HuH-7.5 (cell line): ENCODE measurements at places on chromosomes 6 and 20.
A peak's percentile ranks its signal among the peaks of the same experiment; 100 is the strongest.

GRCh38 chr6:15247500-15248450 is 1.9 kb downstream of the JARID2 start:
- peak; percentile 58 for DNase-seq

GRCh38 chr20:45924391-45925261 is 9.9 kb upstream of the PCIF1 start:
- no peak for DNase-seq

- DNase-seq = peak; percentile 20
These were observed 1.4 kb upstream of the TSPYL4 start for GRCh38 chr6:116255246-116255800.

- no peak for DNase-seq
These were observed 1.7 kb upstream of the MLIP start for GRCh38 chr6:54109586-54109985.

- no peak for DNase-seq
These were observed 11.6 kb upstream of the KCNG1 start for GRCh38 chr20:51034476-51034875.

GRCh38 chr6:33812669-33813068 is 8.9 kb upstream of the MLN start:
- DNase-seq = peak; percentile 61

DNA sequence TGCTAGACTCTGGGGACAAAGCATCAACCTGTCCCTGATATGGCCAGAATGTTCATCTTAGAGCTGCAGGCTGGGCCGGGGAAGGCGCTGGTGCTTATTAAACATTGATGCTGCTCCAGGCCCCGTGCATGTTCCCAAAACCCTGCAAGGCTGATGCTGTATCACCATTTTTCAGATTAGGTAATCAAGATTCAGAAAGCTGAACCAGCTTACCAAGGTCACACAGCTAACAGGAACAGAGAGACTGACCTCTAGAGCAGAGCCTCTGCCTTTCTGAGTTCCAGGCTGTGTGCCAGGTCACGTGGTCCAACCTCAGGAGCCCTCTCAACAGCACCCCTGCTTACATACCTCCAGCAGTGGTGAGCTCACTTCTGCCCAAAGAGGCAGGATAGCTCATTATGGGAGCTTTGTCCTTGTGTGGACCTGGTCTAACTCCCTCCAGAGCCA is 16.1 kb upstream of the VSTM2L start:
- no peak for DNase-seq

DNA sequence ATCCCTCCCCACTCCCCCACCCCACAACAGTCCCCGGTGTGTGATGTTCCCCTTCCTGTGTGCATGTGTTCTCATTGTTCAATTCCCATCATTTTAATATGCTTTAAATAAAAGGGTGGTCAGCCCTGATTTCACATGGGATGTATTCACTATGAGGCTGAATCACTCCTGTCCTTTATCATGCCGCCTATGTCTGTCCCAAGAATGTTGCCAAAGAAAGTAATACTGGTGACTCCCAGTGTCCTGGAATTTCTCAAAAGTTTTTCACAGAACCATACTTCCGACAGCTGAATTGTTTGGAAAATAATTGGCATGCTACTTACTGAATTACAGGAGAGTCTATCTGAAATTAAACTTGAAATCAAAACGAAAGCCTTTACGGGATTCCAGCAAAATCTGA is 217.7 kb downstream of the HAO1 start:
- no peak for DNase-seq

DNA sequence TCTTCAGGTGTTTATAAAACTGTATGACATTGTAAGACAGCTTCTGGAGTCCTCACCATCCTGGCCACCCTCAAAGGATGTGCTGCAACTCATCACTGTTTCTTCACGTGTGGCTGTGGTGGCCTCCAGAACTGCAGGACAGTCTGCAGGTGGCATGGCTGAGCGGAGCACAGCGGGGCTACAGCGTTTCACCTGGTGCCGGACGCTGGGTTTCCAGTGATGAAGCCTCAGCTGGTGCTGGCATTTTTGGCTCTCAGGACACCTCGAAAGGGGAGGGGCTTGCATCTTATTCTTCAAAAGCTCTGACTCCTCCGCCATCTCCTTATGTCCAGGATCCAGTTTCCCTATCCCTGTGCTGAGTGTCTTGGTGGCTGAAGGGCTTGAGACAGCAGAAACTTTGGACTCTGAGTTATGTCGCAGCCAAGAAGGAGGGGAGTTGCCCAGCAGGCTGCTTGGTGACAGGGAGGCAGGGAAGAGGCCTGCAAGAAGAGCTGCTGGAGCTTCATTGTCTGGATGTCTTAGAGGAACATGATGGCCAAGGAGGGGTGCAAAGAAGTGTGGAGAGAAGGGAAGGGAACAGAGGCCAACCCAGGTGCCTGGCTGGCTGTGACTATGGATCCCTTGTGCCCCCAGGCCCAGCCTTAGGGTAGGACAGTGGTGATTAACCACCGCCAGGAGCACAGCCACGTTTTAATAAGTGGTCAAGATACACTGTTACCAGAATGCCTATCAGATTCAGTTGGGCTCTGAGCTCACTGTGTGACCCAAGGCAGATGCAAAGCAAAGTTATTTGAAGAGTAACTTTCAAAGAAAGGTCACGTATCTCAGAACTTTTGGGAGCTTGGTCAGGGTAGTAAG is 58.7 kb downstream of the GTF2H5 start:
- DNase-seq = no peak

DNA sequence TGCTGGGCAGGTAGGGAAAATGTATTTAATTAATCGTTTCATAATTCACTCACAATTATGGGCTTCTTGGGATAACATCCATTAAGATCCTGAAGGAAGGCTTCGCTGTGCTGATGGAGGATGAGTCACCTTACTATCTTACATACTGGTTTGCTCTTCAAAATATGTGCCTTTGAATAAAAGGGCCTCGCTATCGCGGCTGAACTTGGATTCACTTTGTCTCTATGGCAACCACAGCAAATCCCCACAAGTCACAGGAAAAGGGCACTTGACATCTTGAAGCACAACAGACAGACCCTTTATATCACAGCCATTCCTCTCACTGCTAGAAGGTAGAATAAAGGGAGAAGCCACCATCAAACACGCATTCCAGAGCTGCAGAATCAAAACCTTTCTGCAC is 141.3 kb upstream of the MYLIP start:
- no peak for DNase-seq

- DNase-seq = no peak
These were observed 304.1 kb downstream of the LAMA2 start for GRCh38 chr6:129186988-129187387.

DNA sequence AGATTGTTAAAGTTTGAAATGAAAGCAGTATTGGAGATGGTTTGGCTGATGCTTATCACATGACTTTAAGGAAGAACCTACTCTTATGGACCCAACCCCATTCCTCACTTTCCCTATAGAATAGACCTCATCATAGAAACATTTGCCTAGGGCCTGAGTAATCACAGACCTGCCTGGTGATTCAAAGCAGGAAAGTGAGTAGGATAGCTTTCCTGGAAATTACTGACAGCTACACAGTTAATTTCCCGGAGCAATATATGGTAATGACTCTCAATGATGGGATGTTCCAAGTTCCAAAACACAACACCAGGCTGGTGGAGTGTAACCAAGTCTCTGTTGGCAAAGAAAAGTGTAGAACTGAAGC is 233.8 kb downstream of the SIM1 start:
- no peak for DNase-seq

- DNase-seq = no peak
These were observed 185.2 kb upstream of the TAB2 start for GRCh38 chr6:149132336-149132735.

GRCh38 chr6:41512146-41512701 is 34.0 kb upstream of the FOXP4 start:
- DNase-seq = no peak

GRCh38 chr6:31466466-31466865 is 31.5 kb upstream of the MICB start:
- DNase-seq = no peak

DNA sequence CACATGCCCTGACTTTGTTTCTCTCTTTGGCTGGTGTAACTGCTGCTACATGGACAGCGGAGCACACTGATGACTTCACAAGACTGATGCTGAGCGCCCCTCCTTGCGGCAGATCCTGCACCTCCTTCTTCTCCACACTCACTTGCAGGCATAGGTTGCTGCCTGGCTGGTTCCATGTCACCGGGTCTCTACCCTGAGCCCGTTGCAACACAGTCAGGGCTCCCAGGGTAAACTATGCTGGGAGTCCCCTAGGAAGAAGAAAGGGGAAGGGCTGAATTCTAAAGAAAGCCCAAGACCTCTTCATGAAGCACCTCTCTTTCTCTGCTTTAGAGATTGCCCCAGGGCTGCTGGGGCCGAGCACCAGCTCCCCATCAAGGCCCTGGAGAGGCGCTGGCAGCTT is 83.3 kb upstream of the DUSP22 start:
- DNase-seq = no peak

DNA sequence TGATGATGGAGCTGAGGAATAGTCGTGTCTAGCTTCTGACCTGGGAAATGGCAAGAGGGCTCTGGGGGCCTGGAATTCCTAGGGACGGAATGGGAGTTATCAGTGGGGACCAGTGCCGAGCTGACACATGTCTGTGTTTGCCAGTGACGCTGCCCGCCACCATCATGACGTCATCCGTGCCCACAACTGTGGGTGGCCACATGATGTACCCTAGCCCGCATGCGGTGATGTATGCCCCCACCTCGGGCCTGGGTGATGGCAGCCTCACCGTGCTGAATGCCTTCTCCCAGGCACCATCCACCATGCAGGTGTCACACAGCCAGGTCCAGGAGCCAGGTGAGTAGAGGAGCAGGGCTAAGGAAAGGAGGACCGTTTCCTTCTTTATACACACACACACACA is 3.8 kb upstream of the CUL9 start:
- DNase-seq = no peak

GRCh38 chr6:158033751-158034702 is 52.4 kb downstream of the SYNJ2 start:
- peak; percentile 67 for DNase-seq

DNA sequence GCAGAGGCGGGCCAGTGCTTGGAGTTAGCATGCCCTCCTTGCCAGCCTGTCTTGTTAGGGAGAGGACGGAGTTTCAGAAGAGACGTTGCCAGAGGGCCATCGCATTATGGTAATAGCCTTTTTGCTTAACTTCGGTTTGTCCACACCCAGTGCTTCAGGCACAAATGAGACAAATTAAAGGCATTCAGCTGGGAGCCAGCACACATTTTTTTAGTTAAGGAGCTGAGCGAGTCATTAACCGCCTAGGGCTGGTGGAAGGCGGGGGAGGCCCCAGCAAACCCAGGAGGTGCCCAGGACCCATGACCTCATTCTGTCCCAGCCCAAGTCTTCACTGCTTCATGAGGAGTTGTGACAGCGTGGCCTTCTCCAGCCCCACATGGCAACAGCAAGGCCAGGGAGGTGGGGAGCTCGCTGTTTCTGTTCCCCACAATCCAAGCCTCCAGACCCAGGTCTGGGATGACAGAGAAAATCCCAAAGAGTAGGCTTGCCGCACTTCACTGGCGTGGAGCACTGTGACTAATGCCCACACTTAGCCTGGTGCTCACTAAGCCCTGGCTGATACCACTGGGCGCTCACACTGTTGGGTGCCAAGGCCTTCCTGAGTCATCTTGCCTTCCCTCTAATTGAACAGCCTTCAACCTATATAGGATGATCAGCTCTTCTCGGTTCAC is 237.1 kb downstream of the ANKRD60 start:
- DNase-seq = peak; percentile 53

GRCh38 chr20:728256-728944 is 39.9 kb downstream of the SLC52A3 start:
- DNase-seq = peak; percentile 81

DNA sequence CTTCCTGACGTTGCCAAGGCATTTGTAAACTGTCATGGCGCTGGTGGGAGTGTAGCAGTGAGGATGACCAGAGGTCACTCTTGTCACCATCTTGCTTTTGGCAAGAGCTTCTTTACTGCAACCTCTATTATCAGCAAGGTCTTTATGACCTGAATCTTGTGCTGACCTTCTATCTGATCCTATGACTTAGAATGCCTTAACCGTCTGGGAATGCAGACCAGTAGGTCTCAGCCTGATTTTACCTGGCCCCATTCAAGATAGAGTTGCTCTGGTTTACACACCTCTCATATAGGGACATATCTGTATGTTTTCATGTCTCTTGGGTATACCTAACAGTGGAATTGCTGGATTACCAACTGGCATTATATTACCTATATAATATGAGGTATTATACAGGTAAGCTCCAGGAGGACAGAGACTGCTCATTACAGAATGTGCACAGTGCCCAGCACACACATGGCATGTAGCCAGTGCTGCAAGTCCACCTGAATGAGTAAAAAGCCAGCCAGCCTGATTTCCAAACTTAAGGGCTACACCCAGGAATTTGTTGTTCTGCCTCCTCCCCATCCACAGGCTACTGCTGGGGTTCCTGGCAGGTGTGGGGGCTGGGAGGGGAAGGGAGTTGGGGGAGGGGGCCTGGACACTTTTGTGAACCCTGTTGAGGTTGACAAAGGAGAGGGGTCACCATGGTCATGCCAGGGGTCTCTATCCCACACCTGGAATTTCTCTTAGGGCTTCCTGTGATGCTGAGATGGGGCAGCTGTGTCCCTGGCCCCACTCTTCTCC is 35.2 kb upstream of the BLCAP start:
- DNase-seq = no peak

- no peak for DNase-seq
These were observed 148.0 kb upstream of the SPACA1 start for GRCh38 chr6:87899499-87900147.

- DNase-seq = no peak
These were observed 13.9 kb downstream of the DEF6 start for GRCh38 chr6:35311390-35312075.

DNA sequence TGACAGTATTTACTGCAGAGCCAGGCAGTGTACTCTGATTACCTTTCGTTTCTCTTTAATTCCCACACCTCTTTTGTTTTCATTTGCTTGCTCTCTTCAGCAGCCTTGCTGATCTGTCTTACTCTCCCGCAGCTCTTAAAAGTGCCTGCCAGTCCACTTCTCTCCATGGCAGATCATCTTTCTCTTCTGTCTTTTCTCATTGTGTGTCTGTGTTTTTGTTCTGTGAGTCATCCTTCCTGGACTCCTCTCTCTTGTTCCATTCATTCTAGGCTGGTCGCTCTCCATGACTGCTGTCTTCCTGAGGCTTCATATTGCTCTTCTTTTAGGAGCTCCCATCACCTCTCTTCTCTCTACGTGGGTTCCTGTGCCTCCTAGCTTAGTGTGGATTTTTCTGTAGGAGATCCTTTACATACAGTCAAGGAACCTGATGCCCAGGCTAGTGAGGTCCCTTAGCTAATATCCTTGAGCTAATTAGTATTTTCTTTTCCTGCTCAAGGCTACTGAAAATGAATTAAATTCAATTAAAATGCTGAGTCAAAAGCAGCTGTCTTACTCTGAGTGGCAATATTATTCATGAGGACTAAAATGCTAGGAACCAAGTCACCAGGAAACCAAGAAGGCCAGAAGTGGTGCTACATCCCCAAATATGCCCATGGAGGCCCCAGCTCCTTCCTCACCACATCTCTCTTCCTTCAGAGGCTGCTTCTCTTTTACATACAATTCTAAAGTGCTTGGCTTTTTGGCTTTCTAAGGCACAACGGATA is 86.1 kb downstream of the SLX4IP start:
- no peak for DNase-seq

DNA sequence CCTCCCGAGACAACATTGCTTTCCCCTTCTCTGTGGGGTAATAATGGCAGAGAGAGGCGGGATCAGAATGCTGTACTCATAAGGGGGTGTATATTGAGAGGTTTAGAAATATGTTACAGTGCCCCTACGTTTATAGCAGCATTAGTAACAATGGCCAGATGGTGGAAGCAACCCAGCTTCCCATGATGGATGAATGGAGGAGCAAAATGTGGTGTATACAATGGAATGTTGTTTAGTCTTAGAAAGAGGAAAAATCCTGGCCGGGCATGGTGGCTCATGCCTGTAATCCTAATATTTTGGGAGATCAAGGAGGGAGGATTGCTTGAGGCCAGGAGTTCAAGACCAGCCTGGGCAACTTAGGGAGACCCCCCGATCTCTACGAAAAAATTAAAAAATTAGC is 12.9 kb downstream of the BANF2 start:
- DNase-seq = no peak
